Stimulated activated CD4-positive, alpha-beta T cell treated with anti-CD3 and anti-CD28 coated beads, Interleukin-4, amount 100 ng/mL, for 4 hours (primary cell): ENCODE measurements at places on chromosomes 1 and 21.

DNA sequence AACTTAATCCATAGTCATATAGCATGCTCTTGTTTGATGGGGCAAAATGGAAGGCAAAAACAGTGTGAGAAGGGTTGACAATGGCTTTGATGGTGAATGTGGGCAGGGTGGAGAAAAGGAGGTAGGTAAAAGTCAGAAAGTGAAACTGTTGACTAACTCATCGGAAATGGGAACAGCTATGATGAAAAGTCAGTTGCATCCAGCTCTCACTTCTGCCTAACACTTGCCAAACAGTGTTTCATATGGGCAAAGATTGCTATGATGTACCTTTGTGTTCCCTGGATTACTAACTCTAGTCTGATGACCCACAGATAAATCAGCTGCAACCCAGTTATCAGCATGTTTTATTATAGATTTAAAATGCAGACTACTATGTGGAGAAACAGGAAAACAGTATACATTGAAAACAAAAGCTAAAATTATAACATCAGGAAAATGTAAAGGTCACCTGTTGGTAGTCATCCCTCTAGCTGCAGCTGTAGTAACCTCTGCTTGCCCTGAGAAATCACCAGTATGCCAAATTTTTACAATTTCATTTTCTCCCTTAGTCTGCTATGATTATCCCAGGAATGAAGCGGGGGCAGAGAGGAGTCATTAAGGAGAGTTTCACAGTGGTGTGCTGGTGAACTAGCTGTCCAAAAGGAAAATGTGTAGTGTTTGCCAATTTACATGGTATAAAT lies 11.7 kb downstream of the TNFSF18 start:
- no peak for DNase-seq

GRCh38 chr21:42570841-42571387 lies 57.3 kb downstream of the SLC37A1 start:
- no peak for DNase-seq

- no peak for DNase-seq
These were observed 18.4 kb downstream of the PIGK start for GRCh38 chr1:77200806-77201205.

GRCh38 chr21:36260802-36261201 lies 59.2 kb upstream of the MORC3 start:
- DNase-seq: no peak

GRCh38 chr1:157371826-157372225 lies 180.5 kb downstream of the FCRL5 start:
- no peak for DNase-seq

DNA sequence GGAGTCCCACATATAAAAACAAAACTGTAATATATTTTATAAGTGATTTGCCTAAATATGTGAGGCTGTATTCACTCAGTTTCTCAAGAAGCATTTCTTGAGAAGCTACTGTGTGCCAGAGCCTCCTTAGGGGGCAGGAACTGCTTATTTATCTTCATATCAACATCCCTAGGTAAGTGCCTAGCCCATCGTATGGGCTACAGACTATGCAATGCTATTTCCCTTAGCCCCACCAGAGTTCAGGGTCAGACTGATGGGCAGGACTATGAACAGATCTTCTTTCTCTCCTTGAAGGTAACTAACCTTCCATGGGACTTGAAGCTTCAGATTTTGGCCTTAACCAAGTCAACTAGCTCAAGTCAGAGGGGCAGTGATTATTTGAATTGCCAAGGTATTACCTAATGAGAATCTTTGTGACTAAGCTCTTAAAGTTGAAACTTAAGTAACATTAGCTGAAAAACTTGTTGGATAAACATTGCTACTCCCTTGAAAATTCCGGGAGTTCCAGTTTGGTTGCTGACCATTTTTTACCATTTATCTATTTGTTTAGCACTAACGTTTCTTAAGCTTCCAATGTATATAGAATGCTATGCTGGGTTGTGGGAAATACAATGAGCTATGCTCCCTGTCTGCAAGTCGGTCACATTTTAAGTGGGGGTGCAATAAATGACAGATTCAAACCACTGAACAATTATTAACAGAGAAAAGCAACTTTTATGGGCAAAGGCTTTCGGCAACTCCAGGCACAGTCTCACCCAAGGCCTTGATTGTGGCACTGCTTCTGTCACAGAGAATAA lies 85.2 kb downstream of the GPR88 start:
- DNase-seq: no peak

GRCh38 chr1:7810395-7810794 lies 26.3 kb downstream of the PER3 start:
- DNase-seq: no peak
